ENCODE measurements at places on chromosomes 1 and 21. TPM values are rescaled to one million over a fixed set of nuclear protein-coding genes. Genes with fewer than 3 reads are reported as not detected.

DNA sequence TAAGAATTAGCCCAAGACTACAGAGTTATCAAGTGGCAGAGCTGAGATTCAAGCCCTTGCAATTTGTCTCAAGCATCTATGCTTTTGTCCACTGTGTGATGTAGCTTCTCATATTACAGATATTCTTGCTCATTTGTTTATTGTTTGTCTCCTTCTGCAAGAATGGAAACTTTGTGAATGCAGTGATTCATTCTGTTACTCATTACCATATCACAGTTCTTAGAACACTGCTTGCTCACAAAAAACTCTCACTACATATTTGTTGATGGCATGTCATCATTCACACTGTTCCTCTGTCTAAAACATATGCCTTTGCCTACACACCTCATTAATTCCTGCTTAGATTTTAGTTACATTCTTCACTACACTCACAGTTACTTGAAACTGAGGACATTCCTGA is 1198.9 kb downstream of the PLA2G4A start:
- H3K27me3 ChIP-seq, result no peaks in the 10 kb centered on the region
- no peak overlapping the region for H3K27ac ChIP-seq
- H3K4me1 ChIP-seq, result no peaks in the 10 kb centered on the region
- no peak for DNase-seq

DNA sequence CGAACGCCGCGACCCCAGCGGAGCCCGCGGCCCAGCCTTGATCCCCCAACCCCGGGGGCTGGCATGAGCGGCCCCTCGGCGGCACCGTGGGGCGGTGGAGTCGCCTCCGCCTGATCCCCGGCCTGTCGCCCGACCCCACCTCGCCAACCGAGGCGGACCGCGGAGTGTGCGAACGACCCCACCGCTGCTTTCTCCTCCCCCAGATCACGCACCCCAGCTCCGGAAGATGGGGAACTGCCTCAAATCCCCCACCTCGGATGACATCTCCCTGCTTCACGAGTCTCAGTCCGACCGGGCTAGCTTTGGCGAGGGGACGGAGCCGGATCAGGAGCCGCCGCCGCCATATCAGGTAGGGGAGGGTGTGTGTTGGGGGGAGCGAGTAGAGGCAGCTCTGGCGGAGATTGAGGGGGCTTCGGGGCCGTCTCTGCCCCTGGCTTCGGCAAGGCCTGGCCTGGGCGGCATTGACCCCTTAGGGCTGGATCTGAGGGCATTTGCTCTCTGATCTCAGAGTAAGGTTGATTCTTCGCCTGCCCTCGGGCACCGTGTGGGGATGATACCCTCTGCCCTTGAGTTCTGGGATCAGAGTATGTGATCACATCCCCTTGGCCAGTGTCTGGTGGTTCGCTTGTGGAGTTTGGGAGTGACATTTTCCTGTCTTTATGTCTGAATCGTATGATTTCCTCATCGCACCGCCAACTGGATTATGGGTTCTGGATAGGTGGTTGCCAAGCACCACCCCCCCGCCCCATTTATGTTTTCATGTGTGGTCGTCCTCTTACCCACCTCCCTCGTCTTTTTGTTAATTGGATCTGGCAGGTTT is 668 bp downstream of the RNF11 start:
- peak; percentile 59 for DNase-seq
- peaks cover 56% of the 10 kb centered on the region for H3K4me1 ChIP-seq
- no peaks in the 10 kb centered on the region for H3K27me3 ChIP-seq
- peak overlapping the region; percentile 94 for H3K27ac ChIP-seq
- no peaks in the 10 kb centered on the region for H3K36me3 ChIP-seq
- peak overlapping the region; percentile 89 for H3K4me3 ChIP-seq

The SLC2A5 gene
- 1.7 TPM for total RNA-seq

- H3K27ac ChIP-seq, result no peak overlapping the region
- H3K36me3 ChIP-seq, result no peaks in the 10 kb centered on the region
- H3K4me3 ChIP-seq, result peak overlapping the region; percentile 44
- DNase-seq, result no peak
- no peaks in the 10 kb centered on the region for H3K27me3 ChIP-seq
Measured at GRCh38 chr1:103106426-103107341, 1.6 kb downstream of the COL11A1 start.

DNA sequence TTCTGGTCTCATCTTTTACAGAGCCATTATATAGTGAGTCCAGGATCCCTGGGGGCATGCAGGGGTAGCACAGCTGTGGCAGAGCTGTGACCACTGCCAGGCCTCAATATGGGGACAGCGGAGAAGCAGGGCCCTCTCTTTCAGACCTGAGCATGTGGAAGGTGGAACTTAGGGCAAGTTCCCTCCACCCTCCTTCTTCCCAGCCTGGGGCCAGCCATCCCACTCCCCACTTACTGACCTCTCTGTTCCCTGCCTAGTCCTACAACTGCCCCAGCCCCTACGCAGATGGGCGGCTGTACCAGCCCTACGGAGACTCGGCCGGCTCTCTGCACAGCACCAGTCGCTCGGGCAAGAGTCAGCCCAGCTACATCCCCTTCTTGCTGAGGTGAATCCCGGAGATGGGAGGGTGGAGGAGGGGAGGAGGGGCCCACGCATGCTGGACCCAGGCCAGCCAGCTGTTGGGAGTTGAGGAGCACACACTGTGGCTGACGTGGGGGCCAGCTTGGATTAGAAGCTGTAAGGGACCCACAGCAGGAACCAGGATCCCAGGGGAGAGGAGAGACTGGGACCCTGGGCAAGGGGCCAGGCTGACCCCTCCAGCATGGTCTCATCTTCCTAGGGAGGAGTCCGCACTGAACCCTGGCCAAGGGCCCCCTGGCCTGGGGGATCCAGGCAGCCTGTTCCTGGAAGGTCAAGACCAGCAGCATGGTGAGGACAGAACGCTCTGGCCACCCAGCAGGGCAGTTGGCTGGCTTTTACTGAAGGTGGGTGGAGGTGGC is 10.7 kb downstream of the PSRC1 start:
- no peaks in the 10 kb centered on the region for H3K27me3 ChIP-seq
- no peak overlapping the region for H3K27ac ChIP-seq
- peak; percentile 39 for DNase-seq
- no peak overlapping the region for H3K4me3 ChIP-seq
- no peaks in the 10 kb centered on the region for H3K36me3 ChIP-seq
- peaks cover 23% of the 10 kb centered on the region for H3K4me1 ChIP-seq

DNA sequence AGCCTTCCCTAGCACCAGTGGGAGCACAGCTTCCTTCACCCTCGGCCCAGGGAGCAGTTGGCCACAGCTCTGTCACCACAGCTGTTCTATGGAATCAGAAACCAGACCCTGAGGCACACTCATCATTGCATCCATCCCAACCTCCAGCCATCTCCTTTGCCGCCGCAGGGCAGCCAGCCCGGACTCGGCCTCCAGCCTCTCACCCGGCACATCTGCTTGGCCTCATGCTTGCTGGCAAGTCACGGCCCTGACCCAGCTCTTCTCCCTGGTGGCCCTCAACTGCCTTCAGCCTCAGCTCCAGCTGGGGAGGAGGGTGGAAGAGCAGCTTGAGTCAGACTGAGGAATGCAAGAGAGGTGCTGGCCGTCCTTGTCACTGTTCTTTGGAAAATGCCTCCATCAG is 59.8 kb downstream of the TOR1AIP2 start:
- no peaks in the 10 kb centered on the region for H3K36me3 ChIP-seq
- no peak overlapping the region for H3K27ac ChIP-seq
- no peaks in the 10 kb centered on the region for H3K27me3 ChIP-seq
- no peak for DNase-seq

GRCh38 chr1:216193839-216194443 is 229.3 kb downstream of the USH2A start:
- no peaks in the 10 kb centered on the region for H3K4me1 ChIP-seq
- no peak overlapping the region for H3K27ac ChIP-seq
- H3K4me3 ChIP-seq, result no peak overlapping the region
- no peak for DNase-seq
- no peaks in the 10 kb centered on the region for H3K36me3 ChIP-seq

Measured in lower lobe of right lung (tissue), 2 donors.